ENCODE measurements at places on chromosomes 6 and 20. TPM values are rescaled to one million over a fixed set of nuclear protein-coding genes. Genes with fewer than 3 reads are reported as not detected.

Gene ADGB
- not detected for total RNA-seq

Gene TMEM200A
- 0.07 TPM for total RNA-seq

Gene IPCEF1
- 0.83 TPM for total RNA-seq

Gene TMEM181
- total RNA-seq = 13.4 TPM

Gene MCM3
- 27.3 TPM for total RNA-seq

Gene SAMD3
- total RNA-seq = not detected

DNA sequence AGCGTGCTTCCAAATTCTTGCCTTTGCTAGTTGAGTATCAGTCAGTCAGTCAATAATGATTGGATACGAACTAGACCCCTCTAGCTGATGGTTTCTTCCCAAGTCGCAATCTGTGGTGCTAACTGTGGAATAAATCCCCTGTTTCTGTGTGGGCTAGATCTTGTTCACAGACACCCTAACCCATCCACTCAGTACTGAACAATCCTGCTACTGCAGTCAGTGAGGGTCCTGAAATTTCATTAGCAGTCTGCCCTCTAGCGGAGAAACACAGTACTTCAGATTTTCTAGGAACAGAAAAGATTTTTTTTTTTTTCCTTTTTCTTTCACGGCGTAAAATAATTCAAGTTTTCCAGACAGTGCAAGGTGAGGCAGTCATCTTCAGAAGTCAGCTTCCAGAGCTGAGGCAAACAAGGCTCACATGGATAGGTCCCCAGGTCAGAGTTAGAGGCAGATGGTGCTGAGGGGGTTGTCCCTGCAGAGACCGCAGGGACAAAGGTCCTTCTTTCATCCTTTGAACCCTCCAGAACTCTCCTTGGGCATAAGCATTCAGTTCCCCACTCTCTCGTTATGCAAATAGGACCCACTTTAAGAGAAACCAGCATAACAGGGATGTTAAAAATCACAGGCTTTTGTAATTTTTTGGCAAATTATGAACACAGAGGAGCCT, 119.6 kb downstream of the SCML4 start:
- H3K4me3 ChIP-seq = no peak overlapping the region
- H3K27me3 ChIP-seq = no peaks in the 10 kb centered on the region
- H3K4me1 ChIP-seq = no peaks in the 10 kb centered on the region
- no peak for DNase-seq

DNA sequence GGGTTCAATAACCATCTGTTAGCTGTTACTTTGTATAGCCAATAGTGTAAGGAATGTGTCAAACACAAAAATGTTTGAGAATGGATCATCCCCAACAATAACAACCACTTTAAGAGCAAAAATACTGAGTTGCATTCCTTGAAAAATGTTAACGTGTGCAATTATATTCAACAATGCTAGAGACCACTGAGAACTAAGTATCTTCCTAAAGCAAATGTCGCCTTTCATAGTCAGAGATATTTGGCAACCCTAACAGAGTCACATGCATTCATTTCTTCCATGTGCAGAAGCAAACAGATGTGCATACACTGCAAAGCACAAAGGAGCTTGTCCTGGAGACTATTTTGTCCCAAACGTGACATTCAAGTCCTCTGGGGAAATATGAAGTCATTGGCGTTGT, 448.6 kb downstream of the GJA1 start:
- no peaks in the 10 kb centered on the region for H3K36me3 ChIP-seq
- H3K27me3 ChIP-seq = no peaks in the 10 kb centered on the region
- no peak overlapping the region for H3K4me3 ChIP-seq

- H3K4me3 ChIP-seq = no peak overlapping the region
- H3K27ac ChIP-seq = no peak overlapping the region
- H3K27me3 ChIP-seq = no peaks in the 10 kb centered on the region
These were observed 9.8 kb downstream of the SLC22A23 start for GRCh38 chr6:3447005-3447404.

- no peaks in the 10 kb centered on the region for H3K36me3 ChIP-seq
- no peak for DNase-seq
- no peaks in the 10 kb centered on the region for H3K27me3 ChIP-seq
These were observed 174.7 kb downstream of the ZFAND3 start for GRCh38 chr6:37994223-37994622.

GRCh38 chr20:57133926-57134650, 132.4 kb downstream of the BMP7 start:
- no peak overlapping the region for H3K4me3 ChIP-seq
- no peaks in the 10 kb centered on the region for H3K4me1 ChIP-seq
- no peaks in the 10 kb centered on the region for H3K27me3 ChIP-seq
- DNase-seq = no peak

GRCh38 chr6:12929678-12930077, 213.1 kb downstream of the PHACTR1 start:
- no peaks in the 10 kb centered on the region for H3K27me3 ChIP-seq
- DNase-seq = no peak
- no peak overlapping the region for H3K4me3 ChIP-seq
- H3K36me3 ChIP-seq = no peaks in the 10 kb centered on the region
- H3K27ac ChIP-seq = no peak overlapping the region
- no peaks in the 10 kb centered on the region for H3K4me1 ChIP-seq

GRCh38 chr6:144162977-144163376, 12.7 kb downstream of the STX11 start:
- no peak for DNase-seq
- no peak overlapping the region for H3K27ac ChIP-seq
- H3K36me3 ChIP-seq = no peaks in the 10 kb centered on the region
- no peak overlapping the region for H3K4me3 ChIP-seq
- H3K4me1 ChIP-seq = peaks cover 8% of the 10 kb centered on the region
- H3K27me3 ChIP-seq = no peaks in the 10 kb centered on the region

- peaks cover 53% of the 10 kb centered on the region for H3K27me3 ChIP-seq
- no peak overlapping the region for H3K27ac ChIP-seq
These were observed 2.0 kb upstream of the RSPO4 start for GRCh38 chr20:1003920-1004697.

DNA sequence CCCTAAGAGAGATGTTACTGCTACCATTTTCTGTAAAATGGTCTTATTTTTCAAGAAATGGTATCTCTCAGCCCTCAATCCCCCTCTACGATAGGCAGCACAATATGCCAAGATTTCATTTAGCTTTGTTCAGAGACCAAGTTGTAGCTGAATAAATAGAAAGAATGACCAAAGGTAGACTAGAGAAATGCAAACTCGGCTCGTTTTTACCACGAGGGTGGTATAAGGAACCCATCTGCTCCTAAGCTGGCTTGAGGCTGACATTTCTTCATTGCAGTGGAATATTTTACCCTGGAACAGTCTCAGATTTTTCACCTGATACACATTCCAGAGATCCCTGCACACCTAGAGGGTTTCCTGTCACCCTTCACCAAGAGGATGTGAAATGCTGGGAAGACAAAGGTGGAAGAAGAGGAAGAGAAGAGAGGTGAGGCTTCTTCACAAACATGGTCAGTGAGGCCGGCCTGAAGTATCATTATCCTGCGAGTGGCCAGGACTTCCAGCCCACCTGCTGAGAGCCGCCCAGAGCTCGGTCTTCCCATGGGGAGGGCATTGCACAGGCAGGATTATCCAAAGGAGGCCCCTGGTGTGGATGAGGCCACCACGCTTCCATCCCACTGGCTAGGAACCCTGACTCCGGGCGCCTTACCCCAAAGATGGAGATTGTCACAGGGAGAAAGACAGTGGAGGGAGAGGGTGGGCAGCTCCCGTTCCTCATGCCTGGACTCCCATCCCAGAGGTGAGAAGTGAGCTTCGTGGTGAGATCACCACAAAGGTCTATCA, 57.1 kb upstream of the AFDN start:
- H3K4me3 ChIP-seq = no peak overlapping the region
- H3K27me3 ChIP-seq = no peaks in the 10 kb centered on the region
- no peak for DNase-seq
- H3K27ac ChIP-seq = no peak overlapping the region
- H3K36me3 ChIP-seq = no peaks in the 10 kb centered on the region

DNA sequence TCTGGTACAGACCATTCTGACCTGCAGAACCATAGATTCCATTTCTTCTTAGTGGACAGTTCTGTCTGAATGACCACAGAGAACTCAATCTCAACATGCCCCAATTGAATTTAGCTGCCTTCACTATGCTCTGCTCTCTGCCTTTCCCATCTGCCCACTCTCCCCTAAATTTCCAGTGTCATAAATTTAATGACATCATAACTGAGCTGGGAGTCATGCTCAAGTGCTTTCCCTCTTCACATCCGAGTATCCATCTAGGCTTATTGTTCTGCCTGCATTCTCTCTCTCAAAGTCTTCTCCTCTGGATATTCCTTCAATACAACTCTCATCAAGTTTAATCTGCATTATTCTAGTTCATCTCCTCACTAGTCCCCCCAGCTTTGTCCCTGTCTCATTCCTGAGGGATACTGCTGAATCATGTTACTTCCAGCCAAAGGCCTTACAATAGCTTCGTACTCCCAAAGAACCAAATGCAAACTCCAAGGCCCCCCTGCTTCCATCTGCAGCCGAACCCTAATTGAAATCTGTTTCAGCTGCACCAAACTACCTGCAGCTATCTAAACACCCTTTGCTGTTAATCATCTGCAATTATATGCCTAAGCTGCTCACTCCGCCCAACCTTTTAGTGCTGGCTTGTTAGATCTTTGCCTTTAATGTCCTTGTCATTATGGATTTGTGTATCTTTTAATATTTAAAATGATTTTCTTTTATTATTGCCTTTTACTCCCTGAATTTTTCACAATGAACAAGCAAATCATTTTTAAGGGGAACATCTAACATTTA, 46.1 kb downstream of the SLC35B3 start:
- H3K27me3 ChIP-seq = no peaks in the 10 kb centered on the region
- H3K4me1 ChIP-seq = no peaks in the 10 kb centered on the region
- H3K27ac ChIP-seq = no peak overlapping the region
- no peak for DNase-seq
- H3K36me3 ChIP-seq = no peaks in the 10 kb centered on the region

- no peak overlapping the region for H3K4me3 ChIP-seq
- no peak overlapping the region for H3K27ac ChIP-seq
- peaks cover 7% of the 10 kb centered on the region for H3K4me1 ChIP-seq
- H3K27me3 ChIP-seq = no peaks in the 10 kb centered on the region
These were observed 10.4 kb downstream of the TAF4 start for GRCh38 chr20:62055106-62055861.

DNA sequence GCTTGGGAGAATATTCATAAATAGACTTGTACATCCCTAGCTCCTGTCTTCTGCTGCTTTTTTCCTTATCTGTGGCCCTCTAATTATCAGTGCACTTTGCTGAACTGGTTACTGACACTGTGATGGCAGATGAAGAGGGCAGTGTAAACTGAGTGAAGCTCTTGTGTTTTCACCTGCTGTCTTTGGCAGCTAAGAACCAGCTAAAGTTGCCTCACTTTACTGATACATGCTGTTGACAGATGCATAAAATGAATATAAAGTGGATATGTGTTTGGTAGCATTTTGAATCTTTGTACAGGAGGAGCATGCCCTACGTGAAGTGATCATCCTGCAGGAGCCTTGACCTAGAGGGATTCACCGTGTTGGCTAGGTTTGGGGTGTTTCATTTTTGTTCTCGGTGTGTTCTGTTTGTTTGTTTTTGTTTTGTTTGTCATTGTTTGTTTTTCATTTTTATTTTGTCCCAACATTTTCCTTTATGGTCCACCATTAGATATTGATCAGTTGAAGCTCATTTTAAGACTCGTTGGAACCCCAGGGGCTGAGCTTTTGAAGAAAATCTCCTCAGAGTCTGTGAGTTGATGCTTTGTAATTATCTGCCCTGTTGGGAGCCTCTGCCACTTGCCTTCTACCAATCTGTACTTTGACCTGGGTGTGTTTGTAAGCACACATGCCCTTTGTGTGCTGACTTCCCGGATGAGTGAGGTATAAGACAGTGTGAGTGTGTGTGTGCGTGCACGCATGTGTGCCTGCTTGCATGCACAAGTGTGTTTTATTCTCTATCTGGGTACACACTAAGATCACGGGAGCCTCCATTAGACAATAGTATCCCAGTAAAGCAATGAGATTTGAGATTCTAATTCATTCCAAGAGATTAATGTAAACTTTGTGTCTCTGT, 34.6 kb upstream of the MAPK13 start:
- no peaks in the 10 kb centered on the region for H3K27me3 ChIP-seq
- H3K27ac ChIP-seq = peak overlapping the region; percentile 50
- H3K4me3 ChIP-seq = no peak overlapping the region
- no peaks in the 10 kb centered on the region for H3K36me3 ChIP-seq
- H3K4me1 ChIP-seq = peaks cover 25% of the 10 kb centered on the region
- no peak for DNase-seq

GRCh38 chr6:41413250-41413649, 77.8 kb downstream of the NCR2 start:
- H3K27me3 ChIP-seq = peaks cover 71% of the 10 kb centered on the region
- H3K27ac ChIP-seq = no peak overlapping the region
- no peak overlapping the region for H3K4me3 ChIP-seq
- H3K4me1 ChIP-seq = no peaks in the 10 kb centered on the region
- no peaks in the 10 kb centered on the region for H3K36me3 ChIP-seq

DNA sequence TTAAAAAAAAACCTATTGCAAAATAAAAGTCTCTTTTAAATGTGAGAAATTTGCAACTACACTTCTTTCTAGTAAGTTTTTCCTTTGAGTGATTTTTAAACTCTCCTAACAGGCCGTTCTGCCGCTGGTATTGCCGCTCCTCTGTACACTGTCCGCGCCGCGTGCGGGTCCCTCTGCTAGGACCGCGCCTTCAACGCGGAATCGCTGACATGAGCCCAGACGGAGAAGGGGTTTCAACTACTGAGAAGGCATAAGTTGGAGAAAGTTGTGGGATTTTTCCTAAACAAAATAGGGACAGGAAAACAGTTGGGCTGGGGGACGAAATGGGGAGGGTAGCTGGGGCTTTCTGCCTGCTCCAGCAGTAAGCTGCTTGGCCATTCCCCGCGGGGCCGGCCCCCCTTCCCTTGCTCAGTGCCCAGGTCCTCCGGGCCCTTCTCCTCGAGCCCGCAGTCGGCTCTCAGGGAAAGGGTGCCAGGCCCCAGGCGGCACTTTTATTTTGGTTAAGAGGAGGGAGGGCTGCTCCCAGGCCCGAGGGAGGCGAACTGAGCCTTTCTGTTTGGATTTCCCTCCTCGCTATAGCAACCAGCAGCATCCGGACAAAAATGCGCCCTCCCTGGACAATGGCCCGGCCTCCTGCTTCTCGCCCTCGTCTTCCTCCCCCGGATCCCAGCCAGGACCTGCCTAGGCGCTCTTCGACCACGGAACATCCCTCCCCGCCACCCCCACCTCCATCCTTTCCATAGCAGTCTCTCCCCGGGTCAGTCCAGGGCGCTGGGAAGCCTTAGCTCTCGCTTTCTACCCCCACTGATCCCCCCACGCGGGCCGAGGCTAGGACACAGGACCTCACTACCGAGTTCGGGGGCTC, 6.8 kb upstream of the POU3F2 start:
- H3K27ac ChIP-seq = no peak overlapping the region
- no peak for DNase-seq
- peaks cover 28% of the 10 kb centered on the region for H3K4me1 ChIP-seq
- H3K27me3 ChIP-seq = peaks cover 54% of the 10 kb centered on the region
- no peak overlapping the region for H3K4me3 ChIP-seq
- no peaks in the 10 kb centered on the region for H3K36me3 ChIP-seq

DNA sequence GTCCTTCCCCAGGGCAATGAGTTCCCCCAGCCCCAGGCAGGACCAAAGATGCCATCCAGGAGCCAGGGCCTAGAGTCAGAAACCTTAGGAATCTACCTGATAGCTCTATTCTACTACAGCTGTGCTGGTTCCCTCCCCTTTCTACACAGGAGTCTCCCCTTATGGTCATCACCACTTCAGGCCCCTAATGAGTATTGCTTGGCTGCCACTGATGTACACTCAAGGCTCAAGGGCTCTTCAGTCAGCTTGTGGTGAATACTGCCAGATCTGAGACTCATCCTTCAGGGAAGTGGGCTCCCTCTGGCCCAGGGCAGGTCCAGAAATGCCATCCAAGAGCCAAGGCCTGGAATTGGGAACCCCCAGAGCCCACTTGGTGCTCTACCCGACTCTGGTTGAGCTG, 248.6 kb downstream of the ALDH8A1 start:
- H3K27me3 ChIP-seq = no peaks in the 10 kb centered on the region
- H3K4me3 ChIP-seq = no peak overlapping the region
- H3K36me3 ChIP-seq = no peaks in the 10 kb centered on the region
- no peak for DNase-seq

All from heart right ventricle (tissue), 16 donors.